ENCODE measurements at places on chromosomes 2 and 18. TPM values are rescaled to one million over a fixed set of nuclear protein-coding genes. Genes with fewer than 3 reads are reported as not detected.

XDH gene
- total RNA-seq: 1.7 TPM

TFCP2L1 gene
- 3.3 TPM for total RNA-seq

TFPI gene
- 26.5 TPM for total RNA-seq

SPATS2L gene
- 89.9 TPM for total RNA-seq

CD8B2 gene
- total RNA-seq: not detected

C2orf92 gene
- 14.9 TPM for total RNA-seq

DOK6 gene
- 7.7 TPM for total RNA-seq

PGAP1 gene
- total RNA-seq: 46.5 TPM

UGT1A6 gene
- total RNA-seq: not detected

- DNase-seq: no peak
Observed at GRCh38 chr18:75745147-75745546, 317.6 kb upstream of the SMIM21 start.

DNA sequence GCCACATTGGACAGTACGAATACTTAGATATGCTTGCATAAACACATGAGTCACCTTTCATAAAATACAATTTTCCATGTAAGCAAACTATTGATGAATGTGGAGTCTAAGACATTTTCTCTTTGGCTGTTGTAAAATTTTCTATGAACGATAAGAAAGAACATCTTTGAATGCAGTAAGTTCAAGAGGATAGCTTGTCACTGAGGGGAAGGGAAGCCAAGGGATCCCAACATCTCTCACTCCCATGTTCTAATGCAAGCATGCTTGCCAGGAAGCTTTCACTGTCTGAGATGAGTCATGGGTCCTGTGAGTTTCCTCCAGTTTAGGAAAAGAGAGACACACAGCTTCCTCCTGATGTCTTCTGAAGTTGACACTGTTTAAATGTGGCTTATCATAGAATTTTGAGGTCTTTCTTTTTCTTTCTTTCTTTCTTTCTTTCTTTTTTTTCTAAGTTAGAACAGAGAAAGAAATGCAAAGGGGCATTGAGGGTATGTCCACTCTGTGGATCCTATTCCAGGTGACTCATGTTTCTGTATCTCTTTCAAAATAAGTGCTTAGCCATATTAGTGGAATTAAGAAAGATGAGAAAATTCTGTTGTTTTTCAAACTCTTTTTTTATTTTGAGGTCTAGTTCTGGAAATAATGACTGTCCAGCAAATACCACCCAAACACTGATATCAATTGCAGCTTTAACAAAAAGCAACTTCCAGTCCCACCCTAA is 146.6 kb downstream of the RDH14 start:
- no peak for DNase-seq

DNA sequence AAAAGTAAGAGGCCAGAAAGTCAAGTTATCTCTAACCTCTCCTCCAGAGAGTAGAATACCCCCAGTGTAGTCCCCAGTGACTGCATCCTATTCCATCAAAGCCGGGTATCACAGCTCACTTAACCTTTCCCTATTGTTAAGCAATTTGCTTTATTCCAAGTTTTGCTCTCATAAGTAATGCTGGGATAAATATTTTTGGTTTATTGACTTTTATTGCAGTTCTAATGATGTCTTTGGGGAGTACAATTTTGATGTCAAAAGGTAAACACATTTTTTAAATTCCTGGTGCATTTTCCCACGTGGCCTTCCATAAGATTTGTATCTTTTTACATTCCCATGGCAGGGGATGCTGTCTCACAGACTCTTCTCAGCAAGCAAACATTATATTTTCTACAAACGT is 43.3 kb downstream of the CMPK2 start:
- DNase-seq: no peak

GRCh38 chr2:173401716-173402326 is 47.1 kb downstream of the CDCA7 start:
- peak; percentile 61 for DNase-seq

DNA sequence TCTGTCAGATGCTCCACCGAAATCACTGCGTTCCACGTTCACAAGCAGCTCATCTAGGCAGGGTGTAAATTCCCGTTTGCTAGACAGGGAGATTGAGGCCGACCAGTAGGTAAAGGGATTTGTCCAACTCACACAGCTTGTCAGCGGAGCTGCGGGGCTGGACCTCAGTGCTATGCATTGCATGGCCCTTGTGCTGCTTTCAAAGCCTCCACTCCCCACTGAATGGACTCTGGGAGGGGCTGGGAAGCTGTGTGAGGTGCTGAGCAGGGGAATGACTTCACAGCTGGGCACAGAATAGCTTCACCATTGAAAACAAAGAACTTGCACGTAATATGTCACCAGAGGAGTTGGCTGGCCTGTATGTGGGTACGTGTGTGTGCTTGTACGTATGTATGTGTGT is 21.4 kb downstream of the CELF4 start:
- no peak for DNase-seq

GRCh38 chr2:202932425-202933138 is 20.5 kb downstream of the CARF start:
- DNase-seq: no peak

- DNase-seq: peak; percentile 86
Observed at GRCh38 chr18:76490670-76491472, 4.2 kb downstream of the ZNF516 start.

DNA sequence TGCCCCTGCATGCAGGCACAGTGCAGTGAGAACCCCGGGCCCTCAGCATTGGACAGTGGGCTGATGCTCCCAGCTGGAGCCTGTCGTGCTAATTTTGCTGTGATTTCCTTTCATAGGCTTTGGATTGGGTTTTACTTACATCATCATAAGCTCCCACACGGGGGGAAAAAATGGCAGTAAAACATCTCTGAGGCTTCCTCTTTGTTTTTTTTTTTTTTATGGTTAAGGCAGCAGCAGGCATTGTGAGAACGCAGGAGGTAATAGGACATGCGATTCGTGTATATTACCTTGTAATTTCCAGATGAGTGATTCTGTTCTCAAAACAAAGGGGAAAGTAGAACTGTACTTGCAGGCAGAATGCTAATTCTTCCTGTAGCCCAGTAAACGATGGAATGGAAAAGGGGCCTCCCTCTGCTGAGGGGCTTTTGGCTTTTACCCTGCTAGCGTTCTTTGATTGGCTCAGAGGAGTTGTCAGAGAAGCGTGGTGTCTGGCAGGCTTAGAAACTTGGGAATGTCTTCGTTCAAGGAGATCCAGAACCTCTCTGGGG is 89.7 kb downstream of the NPAS2 start:
- no peak for DNase-seq

GRCh38 chr2:40321822-40322221 is 130.1 kb downstream of the SLC8A1 start:
- DNase-seq: no peak

DNA sequence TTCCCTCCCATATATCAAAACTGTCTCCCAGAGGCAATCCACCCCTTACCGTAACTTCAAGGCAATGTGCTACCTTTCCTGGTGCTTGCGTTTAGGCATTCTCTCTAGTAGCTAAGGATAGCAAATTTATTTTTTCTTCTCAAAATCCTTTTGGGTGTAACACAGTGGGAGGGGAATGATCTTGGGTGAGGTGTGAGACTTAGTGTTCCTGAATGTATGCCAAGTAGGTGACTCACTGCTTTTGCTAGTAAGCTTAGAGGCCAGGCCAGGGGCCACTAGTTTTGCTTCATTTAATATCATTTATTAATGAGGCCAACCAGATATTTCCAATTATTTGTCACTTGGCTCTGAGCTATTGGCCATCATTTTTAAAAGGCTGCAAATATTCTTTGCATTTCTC is 135.5 kb downstream of the NAPG start:
- DNase-seq: no peak

DNA sequence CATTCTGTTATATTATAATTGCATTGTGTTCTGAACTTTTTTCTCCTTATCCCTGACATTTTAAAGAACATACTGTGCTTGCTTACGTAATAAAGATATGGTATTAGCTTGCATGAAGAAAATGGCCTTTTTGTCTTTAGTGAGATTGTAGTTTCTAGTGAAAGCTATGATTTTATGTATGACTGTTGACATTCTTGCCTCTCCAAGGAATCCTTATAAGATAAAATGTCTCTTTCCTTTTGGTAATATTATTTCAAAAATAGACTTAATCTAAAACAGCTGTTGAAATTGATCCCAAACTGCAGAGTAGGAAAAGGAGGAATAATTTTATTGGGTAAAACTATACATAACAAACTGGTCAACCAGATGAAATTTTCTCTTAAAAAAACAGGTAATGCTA is 40.8 kb upstream of the CCDC102B start:
- no peak for DNase-seq

DNA sequence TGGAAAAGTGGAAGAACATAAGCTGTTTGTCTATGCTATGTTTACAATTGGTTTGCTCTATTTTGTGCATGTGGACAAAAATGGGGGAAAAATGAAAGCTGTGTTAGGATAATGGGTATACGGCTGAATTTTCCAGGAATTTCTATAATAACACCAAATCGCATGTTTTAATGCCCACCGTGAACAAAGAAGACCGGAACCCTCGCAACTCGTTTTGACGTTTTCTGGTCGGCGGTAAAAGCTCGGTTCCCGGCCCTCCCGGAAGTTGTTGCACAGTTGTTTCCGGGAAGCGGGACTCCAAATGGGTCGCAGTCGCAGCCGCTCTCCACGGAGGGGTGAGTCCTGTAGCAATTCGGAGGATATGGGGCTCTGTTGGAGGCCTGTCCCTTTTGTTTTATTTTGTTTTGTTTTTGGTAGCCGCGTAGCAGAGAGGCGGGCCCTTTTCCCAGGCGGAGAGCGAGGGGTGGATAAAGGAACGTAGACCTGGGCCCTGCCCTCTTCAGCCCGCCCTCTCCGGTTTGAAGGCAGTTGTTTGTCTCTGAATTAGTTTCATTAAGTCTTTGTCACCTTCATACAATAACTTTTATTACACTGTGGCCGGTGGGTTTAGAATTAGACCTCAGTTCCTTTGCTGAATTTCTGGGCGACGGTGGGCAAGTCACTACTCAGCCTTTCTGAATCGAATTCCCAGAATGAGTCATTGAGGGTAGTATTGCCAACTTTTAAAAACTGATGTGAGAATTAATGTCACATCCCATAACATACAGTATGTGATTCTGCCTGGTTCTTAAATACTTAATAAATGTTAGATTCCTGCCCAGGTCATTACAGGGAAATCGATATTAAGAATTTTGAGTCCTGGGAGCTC is at the start of gene SNRNP27:
SNRNP27 (plus strand) TSS at position 273 of the 868 bp plus-strand sequence; CDS start at position 302, 29 bp downstream.
- peak; percentile 91 for DNase-seq

Measured in endodermal cell (in vitro differentiated cells).